ENCODE measurements at places on chromosomes 2 and 18. TPM values are rescaled to one million over a fixed set of nuclear protein-coding genes. Genes with fewer than 3 reads are reported as not detected.

- no peak for DNase-seq
Observed at GRCh38 chr18:12014086-12014485, 32.8 kb downstream of the IMPA2 start.

Gene SERPINB11
- not detected for total RNA-seq

Gene MATN3
- 9.1 TPM for total RNA-seq

Gene DSG4
- not detected for total RNA-seq

DNA sequence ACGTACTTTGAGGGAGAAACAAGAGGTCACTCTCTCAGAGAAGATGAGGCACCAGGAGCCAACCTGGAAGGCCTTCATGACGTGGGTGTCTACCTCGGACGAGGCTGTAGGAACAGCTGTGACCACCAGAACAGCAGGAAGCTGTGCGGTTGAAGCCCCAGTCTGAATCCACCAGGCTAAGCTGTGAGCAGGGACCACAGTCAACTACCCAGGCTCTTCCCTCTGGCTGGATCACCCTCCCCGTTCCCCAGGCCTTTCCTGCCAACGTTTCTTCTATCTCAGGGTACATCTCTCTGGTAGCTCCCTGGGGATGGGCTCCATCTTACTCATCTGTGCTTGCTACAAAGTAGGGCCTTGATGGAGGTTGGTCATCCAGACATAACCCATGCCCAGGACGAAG is 36.8 kb upstream of the CYP27C1 start:
- DNase-seq, result no peak

DNA sequence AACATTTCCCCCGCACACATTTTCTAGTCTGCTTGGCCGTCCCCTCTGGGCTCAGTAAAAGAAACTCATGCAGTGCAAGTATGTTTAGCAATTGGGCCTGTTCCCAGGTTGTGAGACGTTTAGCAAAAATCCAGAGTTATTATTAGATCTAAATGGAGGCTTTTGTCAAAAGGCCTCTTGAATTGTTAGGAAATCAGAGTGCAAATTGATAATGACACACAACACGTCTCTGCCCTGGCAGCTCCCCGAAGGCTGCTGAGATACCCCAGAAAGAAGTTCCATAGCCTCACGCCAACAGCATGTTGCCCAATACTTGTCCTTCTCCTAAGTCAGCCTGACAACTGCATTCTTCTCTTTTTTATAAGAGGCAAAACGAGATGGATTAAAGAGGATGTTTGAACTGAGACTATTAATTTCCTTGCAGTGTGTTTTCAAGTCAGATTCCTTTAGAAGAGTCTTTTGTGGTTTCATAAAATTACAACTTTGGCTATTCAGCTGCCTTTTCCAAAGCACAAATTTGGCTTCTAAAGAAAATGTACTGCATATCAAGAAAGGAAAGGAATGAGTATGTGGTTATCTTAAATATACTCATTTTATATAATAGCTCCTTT is 202.2 kb downstream of the TRIB2 start:
- no peak for DNase-seq

GRCh38 chr2:17271416-17271815 is 246.8 kb downstream of the RAD51AP2 start:
- DNase-seq, result no peak

DNA sequence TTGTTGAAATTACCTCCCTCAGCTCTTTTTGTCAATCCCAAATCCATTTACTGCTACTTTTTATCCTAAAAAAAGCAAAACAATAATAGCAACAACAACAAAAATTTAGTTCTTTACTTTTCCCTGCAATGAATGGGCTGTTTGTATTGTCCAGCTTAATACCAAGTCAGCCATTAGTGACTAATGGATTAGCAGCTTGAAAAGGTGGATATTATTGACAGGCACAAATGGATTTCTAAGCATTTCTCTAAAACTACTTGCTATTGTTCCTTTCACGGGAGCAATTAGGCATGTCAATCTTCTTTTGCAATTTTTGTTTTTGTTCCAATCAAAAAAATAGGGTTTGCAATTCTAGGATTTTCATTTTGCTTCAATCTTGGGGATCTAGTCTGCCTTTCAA is 32.1 kb upstream of the SPAG16 start:
- no peak for DNase-seq

Gene C1GALT1C1L
- total RNA-seq, result 0.46 TPM

Gene UNC80
- 0.34 TPM for total RNA-seq

GRCh38 chr2:203201426-203201825 is 37.4 kb upstream of the CYP20A1 start:
- no peak for DNase-seq

DNA sequence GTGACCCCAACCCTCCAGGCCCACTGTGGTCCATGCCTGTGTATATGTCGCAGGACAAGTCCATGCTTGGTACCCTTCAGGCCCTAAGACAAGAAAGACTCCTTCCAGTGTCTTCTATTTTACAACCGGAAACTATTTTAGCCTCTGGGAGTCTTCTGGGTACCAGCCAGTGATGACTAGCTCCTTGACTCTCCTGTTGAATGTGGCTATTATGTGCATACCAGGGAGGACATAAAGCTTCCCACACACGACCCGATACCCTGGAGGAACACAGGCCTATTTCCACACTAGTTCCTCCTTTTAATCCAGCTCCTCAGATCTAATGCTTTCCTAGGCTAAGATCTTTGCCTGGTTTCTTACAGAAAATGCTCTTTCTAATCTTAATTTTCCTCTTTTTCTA is 178.1 kb downstream of the NCKAP5 start:
- DNase-seq, result no peak

Gene ACVR1C
- 1.6 TPM for total RNA-seq

Gene GREB1L
- 0.26 TPM for total RNA-seq

- no peak for DNase-seq
Observed at GRCh38 chr2:11140492-11140891, 14.8 kb upstream of the SLC66A3 start.

Gene ZSCAN30
- 21.9 TPM for total RNA-seq

Gene ABCG8
- 0.25 TPM for total RNA-seq

- no peak for DNase-seq
Observed at GRCh38 chr18:74944676-74945075, 264.3 kb downstream of the PTGR3 start.

- DNase-seq, result no peak
Observed at GRCh38 chr2:208999911-209000310, 423.9 kb upstream of the MAP2 start.

GRCh38 chr2:99981840-99982239 is 160.6 kb downstream of the AFF3 start:
- DNase-seq, result no peak

DNA sequence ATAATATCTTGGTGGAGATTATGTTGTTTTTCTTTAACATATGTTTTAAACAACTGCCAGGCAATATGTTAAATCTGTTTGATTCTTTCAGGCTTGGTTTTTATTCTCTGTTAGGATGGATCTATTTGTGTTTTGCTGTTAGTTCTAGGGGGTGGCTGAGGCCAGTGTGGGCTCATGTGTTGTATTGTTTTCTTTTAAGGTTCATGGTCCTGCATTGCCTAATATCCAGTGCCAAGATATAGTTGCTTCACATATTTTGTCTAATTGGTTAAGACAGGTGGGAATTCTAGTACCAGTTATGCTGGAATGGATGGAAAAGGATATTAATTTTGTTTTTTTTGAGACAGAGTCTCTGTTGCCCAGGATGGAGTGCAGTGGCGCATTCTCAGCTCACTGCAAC is 7.6 kb downstream of the METAP1D start:
- DNase-seq, result no peak

Gene ZNF396
- 1.0 TPM for total RNA-seq

DNA sequence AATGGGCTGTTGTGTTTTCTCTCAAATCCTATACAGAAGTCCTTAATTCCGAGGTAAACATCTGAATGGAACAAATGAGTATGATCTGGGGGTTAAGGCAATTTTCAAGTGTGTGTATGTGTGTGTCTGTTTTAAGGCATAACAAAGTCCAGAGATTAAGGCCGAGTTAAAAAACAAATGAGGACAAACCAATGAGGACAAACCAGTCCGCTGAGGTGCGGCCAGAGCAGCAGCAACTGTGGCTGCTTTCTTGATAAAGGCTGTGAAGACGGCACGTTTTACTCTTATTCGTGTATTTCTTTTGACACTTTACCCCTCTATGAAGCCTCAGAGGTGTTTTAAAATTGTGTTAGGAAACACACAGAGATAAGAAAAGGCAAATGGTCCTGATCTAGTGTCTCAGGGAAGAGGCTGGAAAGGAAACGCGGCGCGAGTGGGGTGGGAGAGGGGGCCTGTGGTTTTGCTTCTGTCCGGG is 495 bp upstream of the GULP1 start:
- DNase-seq, result no peak
